GM04503 (cell line): ENCODE measurements at places on chromosomes 7 and 10.

DNA sequence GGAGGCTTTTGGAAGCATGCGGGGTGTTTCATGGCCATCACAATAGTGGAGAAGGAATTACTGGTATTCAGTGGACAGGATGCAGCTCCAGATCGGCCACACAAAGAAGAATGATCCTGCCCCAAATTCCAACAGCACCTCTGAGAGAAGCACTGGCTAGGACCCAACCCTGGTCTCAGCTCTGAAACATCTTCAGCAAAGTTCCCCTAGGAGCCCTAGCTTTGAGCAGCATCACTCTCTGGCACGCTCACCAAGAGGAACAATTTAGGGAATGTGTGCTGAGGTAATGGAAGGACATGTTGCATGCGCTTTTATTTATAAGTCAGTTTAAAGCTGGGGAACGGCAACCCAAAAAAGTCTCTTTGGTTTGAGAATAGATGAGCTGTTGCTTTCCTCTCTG is 5.5 kb upstream of the OPN1SW start:
- peak; percentile 96 for DNase-seq

GRCh38 chr10:102457591-102458150 is 6.3 kb upstream of the C10orf95 start:
- no peak for DNase-seq

DNA sequence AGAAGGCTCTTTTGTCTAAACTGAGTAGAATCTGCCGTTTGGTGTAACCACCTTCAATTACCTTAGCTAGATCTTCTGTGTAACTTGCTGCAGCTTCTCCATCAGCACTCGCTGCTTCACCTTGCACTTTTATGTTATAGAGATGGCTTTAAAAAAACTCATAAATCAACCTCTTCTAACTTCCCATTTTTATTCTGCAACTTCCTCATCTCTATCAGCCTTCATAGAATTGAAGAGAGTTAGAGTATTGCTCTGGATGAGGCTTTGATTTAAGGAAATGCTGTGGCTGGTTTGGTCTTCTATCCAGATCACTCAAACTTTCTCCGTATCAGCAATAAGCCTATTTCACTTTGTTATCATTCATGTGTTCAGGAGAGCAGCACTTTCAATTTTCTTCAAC is 1131.9 kb upstream of the CELF2 start:
- DNase-seq, result no peak

DNA sequence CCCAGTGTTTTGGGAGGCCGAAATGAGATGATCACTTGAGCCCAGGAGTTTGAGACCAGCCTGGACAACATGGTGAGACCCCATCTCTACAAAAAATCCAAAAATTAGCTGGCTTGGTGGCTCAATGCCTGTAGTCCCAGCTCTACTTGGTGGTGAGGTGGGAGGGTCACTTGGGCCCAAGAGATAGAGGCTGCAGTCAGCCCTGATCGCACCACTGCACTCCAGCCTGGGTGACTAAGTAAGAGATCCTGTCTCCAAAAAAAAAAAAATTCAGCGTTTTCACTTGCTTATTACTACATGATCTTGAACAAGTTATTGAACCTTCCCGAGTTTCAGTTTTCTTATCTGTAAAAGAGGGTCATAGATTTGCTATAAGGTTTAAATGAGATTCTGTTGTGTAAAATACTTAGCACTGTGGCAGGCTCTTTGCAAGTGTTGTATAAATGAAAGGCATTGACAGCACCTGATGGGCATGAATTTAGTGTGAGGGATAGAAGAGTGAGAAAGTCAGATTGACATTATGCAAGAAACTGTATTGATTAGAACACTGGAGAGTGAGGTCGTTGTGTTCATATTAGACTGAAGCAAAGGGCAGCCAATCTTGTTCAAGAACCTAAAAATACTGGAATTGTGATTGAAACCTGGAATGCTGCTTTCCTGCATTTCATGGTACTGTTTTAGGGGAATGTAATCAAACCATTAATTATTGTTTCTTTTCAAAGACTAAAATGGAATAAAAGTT is 136.8 kb downstream of the LCOR start:
- no peak for DNase-seq

- no peak for DNase-seq
Measured at GRCh38 chr10:126536148-126536547, 134.3 kb downstream of the C10orf90 start.

- no peak for DNase-seq
Measured at GRCh38 chr7:105246256-105246655, 142.5 kb downstream of the SRPK2 start.

DNA sequence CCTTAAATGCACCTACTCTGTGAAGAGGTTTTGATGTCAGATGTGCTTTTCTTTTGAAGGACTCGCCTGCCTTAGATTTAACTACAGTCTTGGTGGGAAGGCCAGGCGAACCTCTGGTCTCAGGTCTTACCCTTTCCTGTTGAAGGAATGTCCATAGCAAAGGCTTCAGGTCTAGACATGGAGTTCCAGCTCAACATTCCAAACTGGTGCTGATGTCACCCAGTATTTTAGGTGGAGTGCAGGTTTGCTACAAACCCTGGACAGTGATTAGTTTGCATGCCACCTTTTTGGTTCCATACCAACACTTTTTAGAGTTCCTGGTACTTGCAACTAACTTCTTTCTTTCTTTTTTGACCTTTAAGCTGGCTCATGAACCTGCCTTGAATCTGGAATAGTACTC is 258.7 kb downstream of the GFRA1 start:
- no peak for DNase-seq

GRCh38 chr7:40709062-40709964 is 574.5 kb downstream of the SUGCT start:
- DNase-seq, result no peak

GRCh38 chr10:25902002-25902401 is 32.0 kb upstream of the MYO3A start:
- DNase-seq, result no peak

- no peak for DNase-seq
Measured at GRCh38 chr7:113320419-113320818, 202.1 kb upstream of the SMIM30 start.

DNA sequence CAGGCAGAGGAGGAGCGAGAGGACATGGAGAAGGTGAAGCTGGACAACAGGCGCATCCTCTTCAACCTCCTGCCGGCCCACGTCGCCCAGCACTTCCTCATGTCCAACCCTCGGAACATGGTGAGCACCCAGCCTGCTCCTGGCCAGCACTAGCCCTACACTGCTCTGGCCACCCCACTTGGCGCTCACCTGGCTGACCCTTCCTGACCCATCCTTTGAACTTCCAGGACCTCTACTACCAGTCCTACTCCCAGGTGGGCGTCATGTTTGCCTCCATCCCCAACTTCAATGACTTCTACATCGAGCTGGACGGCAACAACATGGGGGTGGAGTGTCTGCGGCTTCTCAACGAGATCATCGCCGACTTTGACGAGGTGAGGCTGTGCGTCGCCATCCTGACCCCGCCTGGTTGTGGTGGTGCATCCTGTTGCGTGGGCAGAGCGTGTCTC is 129.2 kb downstream of the ADCY1 start:
- no peak for DNase-seq

- DNase-seq, result no peak
Measured at GRCh38 chr7:157339777-157340677, 3.2 kb downstream of the DNAJB6 start.

DNA sequence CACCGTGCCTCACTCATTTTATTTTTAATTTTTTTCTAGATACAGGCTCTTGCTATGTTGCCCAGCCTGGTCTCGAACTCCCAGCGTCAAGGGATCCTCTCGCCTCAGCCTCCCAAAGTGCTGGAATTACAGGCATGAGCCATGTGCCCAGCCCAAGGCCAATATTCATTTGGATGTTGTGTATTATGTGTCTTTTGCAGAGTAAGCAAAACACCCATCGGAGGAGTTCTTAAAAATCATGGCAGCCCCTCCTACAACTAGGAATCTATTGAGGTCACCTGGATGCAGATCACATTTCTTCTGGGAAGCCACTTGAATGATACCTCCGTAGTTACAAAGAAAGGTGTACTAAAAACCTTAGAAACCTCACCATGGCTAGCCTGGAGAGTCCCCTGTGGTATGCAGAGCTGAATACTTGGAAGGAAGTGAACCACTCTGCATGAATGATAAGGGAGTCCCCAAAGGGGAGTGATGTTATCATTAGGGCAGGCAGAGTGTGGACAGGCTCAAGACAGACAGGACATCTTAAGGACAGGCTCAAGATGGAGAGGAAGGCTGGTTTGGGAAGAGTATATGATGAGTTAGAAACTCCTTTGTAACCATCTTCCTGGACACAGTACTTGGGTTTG is 185.7 kb downstream of the TAX1BP1 start:
- DNase-seq, result no peak

DNA sequence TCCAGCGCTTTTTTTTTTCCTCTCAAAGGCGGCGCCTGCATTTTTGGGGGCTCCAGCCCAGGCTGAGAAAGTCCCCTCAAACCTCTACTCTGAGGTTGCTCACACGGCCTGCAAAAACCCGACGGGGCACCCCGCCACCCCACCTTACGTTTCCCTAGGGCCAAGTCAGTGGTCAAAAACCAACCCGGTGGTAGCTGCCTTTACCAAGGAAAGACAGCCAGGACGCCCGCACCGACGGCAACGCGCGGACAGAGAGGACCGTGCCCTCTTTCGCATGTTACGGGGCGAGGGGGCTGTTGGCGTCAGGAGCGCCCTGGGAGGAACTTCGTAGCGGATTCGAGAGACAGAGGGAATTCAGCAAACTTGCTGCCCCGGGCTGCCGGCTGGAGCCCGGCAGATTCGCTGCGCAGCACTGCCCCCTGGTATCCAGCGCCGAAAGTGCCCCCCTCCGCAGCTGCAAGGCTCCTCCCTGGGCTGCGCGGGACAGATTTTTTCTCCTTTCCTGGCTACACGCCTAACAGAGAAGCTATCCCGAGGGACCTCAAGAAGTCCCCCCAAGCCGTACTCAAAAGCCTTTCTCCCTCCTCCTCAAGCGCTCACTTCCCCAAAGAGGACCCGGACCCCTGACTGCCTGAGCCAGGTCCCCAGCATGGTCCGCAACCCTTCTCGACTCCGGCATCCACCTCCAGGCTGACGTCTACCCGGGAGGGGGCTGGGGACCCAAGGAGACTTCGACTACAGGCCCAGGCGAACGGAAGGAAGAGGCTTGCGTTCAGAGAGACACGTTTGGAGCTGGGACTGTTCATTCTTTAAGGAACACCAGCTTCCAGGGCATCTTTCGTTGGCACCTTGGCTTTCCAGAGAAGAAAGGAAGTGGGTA is 27.7 kb upstream of the VAX1 start:
- no peak for DNase-seq

- DNase-seq, result no peak
Measured at GRCh38 chr10:5442065-5442989, 30.0 kb downstream of the NET1 start.

GRCh38 chr10:77812741-77813140 is 113.8 kb downstream of the DLG5 start:
- no peak for DNase-seq

GRCh38 chr10:84114088-84114667 is 25.1 kb upstream of the GHITM start:
- no peak for DNase-seq

GRCh38 chr10:30346131-30346530 is 2.9 kb downstream of the MTPAP start:
- DNase-seq, result no peak

DNA sequence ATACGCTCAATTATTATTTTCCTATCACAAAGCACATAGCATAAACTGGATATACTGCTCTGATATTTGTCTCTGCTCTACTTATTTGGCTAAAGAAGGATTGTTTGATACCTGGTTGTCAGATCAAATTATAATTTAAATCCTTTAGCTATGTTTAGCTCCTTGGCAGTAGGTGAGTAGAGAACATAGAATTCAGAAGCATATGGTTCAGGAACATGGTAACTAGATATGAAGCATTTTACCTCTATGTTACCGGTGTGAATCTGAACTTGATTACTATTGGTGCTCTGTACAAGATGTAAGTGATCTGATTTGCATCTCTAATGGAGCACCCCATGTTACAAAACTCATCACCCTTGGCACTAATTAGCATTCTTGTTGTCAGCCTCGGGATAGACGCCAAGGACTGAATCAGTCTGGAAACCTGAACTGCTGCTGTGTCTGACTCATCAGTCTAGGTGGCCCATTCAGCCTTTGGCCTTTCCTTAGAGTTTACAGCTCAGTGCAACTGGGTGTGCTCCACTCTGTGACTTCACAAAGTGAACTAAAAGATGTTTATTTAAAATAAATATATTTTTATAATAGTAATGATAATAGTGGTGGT is 12.3 kb upstream of the MYPN start:
- DNase-seq, result peak; percentile 79
